ENCODE measurements at places on chromosomes 12 and 14.
A peak's percentile ranks its signal among the peaks of the same experiment; 100 is the strongest.

GRCh38 chr12:68236421-68237059 lies 10.9 kb upstream of the IL26 start:
- peak; percentile 82 for DNase-seq

- no peak for DNase-seq
Measured at GRCh38 chr12:64633940-64634337, 23.6 kb downstream of the RASSF3 start.

DNA sequence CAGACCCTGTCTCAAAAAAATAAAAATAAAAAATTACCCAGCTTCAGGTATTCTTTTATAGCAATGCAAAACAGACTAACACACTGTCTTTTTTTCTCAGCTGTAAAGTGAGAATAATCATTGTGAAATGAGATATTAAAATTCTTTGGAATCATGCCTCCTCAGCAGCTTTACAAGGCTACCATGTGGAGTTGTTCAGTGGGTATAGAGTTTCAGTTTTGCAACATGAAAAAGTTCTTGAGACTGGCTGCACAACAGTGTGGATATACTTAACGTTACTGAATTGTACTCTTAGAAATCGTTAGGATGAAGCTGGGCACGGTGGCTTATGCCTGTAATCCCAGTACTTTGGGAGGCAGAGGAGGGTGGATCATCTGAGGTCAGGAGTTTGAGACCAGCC lies 15.7 kb upstream of the MAPKAPK5 start:
- no peak for DNase-seq

- DNase-seq, result peak; percentile 31
Measured at GRCh38 chr14:90842726-90843125, 26.5 kb upstream of the TTC7B start.

GRCh38 chr14:68780358-68781160 lies 12.3 kb downstream of the ZFP36L1 start:
- DNase-seq, result no peak

GRCh38 chr12:117438809-117439208 lies 77.4 kb upstream of the NOS1 start:
- no peak for DNase-seq

GRCh38 chr12:44034906-44035305 lies 199.0 kb downstream of the TMEM117 start:
- no peak for DNase-seq

DNA sequence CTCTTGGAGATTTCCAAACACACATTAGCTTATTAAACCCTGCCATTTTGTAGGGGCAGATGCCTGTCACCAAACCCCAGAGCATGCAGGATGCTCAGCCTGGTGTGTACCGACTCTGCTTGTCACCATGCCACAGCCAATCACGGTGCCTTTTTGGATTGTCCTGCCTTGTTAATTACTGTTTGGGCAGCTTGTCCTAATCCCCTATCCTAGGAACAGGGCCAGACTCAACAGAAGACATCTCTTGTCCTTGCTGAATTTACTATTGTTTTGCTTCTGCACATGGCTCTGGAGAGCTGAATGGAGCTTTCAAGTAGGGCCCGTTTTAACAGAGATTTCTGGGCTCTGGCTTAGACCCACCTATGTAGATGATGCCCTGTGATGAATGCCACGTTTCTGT lies 388.5 kb downstream of the AACS start:
- no peak for DNase-seq

GRCh38 chr14:73997108-73997943 lies 21.8 kb downstream of the ENTPD5 start:
- no peak for DNase-seq

DNA sequence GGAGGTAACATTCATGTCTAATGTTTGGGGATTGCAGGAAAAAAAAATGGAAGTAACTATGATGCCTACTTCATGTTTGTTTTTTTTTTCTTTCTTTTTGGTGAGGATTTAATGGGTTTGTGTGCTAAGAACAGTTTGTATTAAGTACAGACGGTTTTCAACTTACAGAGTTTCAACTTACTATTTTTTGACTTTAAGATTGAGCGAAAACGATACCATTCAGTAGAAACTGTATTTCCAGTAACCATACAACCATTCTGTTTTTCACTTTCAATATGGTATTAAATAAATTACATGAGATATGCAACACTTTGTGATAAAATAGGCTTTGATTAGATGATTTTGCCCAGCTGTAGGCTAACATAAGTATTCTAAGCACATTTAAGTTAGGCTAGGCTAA lies 10.4 kb downstream of the TECPR2 start:
- DNase-seq, result no peak

- DNase-seq, result no peak
Measured at GRCh38 chr14:32534145-32534544, 205.0 kb downstream of the AKAP6 start.

DNA sequence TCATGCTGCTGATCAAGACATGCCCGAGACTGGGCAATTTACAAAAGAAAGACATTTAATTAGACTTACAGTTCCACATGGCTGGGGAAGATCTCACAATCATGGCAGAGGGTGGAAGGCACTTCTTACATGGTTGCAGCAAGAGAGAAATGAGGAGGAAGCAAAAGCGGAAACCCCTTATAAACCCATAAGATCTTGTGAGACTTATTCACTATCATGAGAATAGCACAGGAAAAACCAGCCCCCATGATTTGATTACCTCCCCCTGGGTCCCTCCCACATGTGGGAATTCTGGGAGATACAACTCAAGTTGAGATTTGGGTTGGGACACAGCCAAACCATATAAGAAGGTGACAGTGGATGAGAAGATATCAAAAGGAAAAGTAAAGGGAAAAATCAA lies 78.4 kb downstream of the CATSPERB start:
- no peak for DNase-seq

- DNase-seq, result no peak
Measured at GRCh38 chr14:101118746-101119591, 215.4 kb upstream of the RTL1 start.

- no peak for DNase-seq
Measured at GRCh38 chr12:86006727-86007126, 132.6 kb downstream of the NTS start.

GRCh38 chr12:121709478-121709961 lies 3.0 kb upstream of the TMEM120B start:
- no peak for DNase-seq

DNA sequence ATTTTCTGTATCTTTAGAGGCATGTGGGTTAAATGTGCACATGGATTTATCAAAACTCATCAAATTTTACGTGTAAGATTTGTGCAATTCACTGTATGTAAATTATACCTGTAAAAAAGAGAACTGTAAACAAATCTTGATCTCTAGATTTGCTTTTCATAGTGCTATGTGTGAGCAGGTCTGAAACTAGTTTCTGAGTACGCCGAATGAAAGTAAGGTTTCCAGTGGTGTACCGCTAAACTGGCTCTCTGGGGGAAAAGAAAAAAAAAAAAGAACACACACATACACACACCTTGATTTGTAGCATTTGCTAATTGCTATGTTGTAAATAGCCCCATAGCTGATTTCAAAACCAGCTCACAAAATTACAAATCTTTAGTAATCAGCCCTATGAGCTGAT lies 8.6 kb upstream of the SLC41A2 start:
- no peak for DNase-seq

DNA sequence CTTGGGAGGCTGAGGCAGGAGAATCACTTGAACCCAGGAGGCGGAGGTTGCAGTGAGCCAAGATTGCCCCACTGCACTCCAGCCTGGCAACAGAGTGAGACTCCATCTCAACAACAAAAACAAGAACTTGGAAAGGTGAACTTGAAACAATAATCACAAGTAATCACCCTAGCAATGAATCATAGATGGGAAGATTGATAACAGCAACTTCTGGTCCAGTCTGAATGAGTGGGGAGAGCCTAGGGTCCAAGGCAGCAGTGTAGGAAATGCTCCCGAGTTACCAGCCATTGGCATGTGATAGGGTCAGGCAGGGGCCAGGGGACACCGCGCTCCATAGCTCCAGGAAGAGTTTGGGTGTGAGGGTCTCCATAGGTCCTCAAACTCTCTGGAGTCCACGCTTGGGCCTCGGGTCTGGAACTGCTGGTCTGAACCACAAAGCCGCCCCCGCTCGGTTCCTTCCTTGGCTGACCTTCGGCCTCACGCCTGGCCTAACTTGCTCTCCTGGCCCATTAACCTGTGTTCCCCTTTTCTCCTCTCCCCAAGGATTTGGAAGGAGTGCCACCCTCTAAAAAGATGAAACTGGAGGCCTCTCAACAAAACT lies 19.9 kb upstream of the MLXIP start:
- no peak for DNase-seq

- no peak for DNase-seq
Measured at GRCh38 chr12:58270966-58271705, 329.8 kb downstream of the ATP23 start.

DNA sequence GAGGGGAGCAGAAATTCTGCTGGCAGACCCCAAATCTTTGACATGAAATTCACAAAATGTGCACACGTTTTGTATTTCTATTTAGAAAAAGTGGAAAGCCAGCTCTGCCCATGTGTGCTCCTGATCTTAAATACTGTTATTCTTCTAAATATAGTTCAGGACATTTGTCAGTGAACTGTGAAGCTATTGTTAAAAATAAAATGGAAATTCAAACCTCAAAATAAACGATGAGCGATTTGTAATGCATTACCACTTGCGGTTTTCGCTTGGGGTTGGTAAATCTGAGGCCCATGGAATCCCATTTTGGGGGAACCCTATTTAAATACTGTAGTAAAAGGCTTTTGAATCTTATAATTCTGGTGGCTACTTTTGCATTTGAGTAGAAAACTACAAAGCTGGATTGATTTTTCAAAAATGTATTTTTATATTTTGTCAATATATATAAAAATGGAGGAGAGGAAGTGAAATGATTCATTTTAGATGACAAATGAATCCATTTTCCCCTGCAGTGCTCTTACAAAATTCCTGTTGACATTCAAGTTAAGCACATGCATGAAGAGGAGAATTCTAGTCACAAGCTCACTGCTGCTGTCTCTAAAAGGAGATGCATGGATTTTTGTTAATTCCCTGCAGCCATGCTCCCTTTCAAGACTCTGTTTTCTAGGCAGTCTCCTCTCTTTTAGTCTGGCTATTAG lies 47.1 kb downstream of the FLRT2 start:
- no peak for DNase-seq

GRCh38 chr14:73771848-73772638 lies 57.9 kb upstream of the PNMA1 start:
- peak; percentile 81 for DNase-seq

DNA sequence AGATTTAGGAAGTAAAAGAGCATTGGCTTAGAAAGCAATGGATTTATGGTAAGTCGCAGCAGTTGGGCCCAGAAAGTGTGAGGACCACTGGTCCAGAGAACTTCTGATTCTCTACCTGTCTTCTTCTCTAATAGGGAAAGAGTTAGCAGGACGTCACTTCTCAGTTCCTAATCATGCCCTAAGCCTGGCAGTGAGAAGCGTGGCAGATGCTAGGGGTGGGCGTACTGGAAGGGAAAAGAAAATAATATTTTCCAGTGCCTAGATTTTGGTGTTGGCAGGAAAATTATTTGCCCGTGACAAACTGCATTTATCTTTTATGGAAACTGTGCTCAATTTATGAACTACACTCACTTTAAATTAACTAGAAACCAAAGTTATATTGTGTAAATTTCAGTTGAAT lies 212.3 kb downstream of the PPFIA2 start:
- no peak for DNase-seq

DNA sequence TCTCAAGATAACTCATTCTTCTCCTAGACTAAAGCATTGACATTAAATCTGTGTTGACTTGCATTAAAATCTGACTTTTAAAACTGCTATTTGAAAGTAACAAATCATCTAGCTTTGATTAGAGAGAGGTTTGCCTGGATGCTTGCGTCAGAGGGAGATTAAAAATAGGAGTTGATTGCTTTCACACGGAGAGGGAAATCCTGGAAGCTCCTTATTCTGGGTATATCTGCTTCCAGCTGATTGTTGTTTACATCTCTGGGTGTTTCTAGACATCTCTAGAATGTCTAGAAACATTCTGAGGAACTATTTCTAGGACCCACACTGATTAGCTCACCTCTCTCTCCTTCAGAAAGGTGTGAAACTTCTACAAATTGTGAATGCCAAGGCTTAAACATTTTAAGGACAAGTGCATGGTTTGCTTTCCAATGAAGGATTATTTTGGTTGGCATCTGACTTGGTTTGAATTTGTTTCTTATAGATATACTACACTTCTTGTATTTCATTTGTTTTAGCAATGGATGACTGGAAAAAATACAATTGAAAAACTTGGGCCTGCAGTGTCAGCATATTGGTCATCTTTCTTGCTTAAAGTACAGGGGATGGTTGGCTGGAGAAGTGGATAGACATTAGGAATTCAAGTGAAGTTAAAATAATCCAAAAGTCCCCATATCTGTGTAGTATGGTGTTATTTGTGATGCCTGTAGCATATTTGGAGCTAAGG lies 2.1 kb downstream of the DIP2B start:
- DNase-seq, result no peak

- DNase-seq, result no peak
Measured at GRCh38 chr12:128543460-128543859, 276.5 kb downstream of the TMEM132C start.

GRCh38 chr12:105451211-105451610 lies 120.7 kb downstream of the C12orf75 start:
- DNase-seq, result no peak

DNA sequence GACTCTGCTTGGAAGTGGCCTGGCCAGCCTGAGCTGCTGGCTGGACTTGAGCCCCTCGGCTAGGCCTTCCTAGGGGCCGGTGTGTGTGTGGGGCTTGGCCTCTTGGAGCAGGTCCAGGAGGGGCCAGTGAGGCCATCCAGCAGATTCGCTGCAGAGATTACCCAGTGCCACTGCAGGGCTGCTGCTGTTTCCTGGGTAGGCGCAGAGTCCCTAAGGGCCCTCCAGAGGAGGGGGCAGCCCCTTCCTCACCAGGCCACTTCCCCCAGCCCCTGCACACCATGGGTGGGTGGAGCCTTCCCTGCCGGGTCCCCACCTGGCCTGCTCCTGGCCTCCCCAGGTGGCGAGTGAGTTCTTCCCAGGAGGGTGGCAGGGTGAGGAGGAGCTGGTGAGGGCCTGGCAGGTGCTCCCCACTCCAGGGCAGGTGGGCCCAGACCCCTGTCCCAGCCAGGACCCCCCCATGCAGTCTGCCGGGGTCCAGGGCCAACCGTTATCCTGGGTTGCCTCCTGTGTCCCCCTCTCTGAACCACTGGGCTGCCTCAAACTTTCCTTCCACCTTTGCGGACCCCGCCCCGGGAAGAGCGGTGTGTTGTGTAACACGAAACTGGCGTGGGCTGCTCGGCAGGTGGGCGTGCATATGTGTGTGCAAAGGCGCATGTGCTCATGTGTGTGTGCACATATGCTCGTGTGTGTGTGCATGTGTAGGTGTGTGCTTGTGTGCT lies 25.1 kb downstream of the ASPG start:
- DNase-seq, result no peak

GRCh38 chr12:98351089-98351488 lies 164.3 kb upstream of the TMPO start:
- DNase-seq, result no peak
